ENCODE measurements at places on chromosomes 3 and 15. TPM values are rescaled to one million over a fixed set of nuclear protein-coding genes. Genes with fewer than 3 reads are reported as not detected.

The AADACL2 gene
- not detected for total RNA-seq

The AQP9 gene
- total RNA-seq, result 0.53 TPM

The ARHGEF3 gene
- 24.9 TPM for total RNA-seq

The CSTA gene
- total RNA-seq, result not detected

The THAP10 gene
- 5.5 TPM for total RNA-seq

The ARPP21 gene
- total RNA-seq, result 9.9 TPM

The SLC51A gene
- not detected for total RNA-seq

The CACNA2D3 gene
- total RNA-seq, result 0.15 TPM

The LNP1 gene
- total RNA-seq, result 10.5 TPM
